ENCODE measurements at places on chromosomes 7 and 10.
A peak's percentile ranks its signal among the peaks of the same experiment; 100 is the strongest.

GRCh38 chr7:90858546-90858945 is 262.4 kb downstream of the CDK14 start:
- no peak for DNase-seq

- peak; percentile 63 for DNase-seq
Observed at GRCh38 chr7:102916426-102916825, 3.6 kb downstream of the LRRC17 start.

DNA sequence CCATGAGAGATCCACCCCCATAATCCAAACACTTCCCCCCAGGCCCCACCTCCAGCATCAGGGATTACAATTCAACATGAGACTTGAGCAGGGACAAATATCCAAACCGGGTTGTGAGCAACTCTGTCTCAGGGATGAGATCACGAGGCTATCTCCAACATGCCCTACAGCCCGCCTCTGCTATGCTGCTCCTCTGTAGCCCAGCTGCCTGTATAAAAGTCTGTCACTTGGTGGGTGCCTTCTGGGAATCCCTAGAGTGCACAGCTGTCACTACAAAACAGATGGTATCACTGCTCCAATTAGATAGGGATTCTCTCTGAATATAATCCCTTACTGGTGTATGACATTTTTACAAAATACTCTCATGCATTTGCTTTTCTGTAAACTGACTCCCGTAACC is 114.9 kb upstream of the NANOS1 start:
- no peak for DNase-seq

DNA sequence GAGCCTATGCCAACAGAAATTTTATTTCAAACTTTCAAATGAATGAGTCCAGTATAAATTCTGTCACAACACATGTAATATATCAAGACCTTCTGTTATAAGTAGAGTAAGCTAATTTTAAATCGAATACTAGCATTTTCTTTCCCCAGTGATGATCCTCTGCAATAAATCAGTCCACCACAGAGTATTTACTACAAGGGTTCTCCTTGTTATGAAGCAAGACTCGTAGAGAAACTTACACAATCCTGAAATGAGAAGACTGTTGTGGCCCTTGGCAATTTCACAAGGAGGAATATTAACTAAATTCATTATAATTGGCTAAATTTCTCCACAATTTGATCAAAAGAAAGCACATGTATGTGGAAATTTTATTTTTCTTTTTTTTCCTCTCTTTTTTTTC is 312.4 kb upstream of the DGKB start:
- no peak for DNase-seq

GRCh38 chr10:77649333-77650331 is 12.0 kb upstream of the KCNMA1 start:
- no peak for DNase-seq

DNA sequence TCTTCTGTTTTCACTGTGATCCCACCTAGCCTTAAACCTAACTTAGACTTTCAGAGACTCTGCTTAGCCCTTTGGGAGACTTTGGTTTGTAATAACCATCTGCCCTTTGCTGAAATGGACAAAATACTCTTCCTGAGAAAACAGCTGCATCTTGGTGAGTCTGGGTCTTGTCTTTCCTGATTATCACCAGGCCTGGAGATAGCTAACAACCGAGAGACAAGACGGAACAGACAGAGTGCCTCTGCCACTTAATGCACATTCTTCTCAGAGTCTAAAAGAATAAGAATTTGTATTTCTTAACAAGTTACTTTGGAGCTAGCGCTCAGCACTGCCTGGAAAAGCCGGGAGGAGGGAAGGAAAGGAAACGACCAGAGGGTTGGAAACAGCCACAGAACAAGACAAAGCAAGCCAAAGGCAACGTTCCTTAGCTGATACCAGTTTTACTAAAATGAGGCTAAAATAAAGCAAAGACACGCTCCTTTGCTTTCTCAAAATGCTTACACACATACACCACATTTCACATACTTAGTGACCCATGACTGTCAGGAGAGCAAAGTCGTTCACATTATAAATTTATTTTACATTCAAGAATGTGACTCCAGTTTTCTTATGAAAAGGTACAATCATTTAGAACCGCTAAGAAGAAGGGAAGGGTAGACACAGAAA is 70.3 kb upstream of the DGKI start:
- DNase-seq: no peak

- no peak for DNase-seq
Observed at GRCh38 chr7:85424298-85424697, 237.4 kb upstream of the SEMA3D start.

- peak; percentile 60 for DNase-seq
Observed at GRCh38 chr10:76984559-76985443, 652.8 kb downstream of the KCNMA1 start.

- no peak for DNase-seq
Observed at GRCh38 chr7:158325530-158326381, 261.9 kb downstream of the PTPRN2 start.

- DNase-seq: no peak
Observed at GRCh38 chr10:17201794-17202116, 283 bp upstream of the TRDMT1 start.

DNA sequence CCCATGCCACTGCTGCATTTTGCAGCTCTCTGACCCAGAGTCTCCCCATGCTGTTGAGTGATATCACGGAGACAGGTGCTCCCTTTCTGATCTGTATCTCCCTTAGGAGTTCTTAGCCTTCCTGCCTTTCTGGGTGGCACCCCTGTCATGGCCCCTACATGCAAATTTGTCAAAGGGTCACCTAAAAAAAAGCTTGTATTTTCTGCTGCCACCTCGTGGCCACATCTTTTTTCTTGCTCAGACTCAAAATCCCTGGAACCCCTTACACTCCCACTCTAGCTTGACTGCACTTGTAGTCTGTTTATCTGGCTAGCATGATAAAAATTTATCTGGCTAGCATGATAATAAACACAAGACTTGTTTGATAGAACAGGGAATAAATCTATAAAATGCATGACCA is 809.1 kb downstream of the SORCS1 start:
- DNase-seq: no peak

GRCh38 chr10:110495731-110496552 is 1.8 kb upstream of the DUSP5 start:
- DNase-seq: peak; percentile 63

DNA sequence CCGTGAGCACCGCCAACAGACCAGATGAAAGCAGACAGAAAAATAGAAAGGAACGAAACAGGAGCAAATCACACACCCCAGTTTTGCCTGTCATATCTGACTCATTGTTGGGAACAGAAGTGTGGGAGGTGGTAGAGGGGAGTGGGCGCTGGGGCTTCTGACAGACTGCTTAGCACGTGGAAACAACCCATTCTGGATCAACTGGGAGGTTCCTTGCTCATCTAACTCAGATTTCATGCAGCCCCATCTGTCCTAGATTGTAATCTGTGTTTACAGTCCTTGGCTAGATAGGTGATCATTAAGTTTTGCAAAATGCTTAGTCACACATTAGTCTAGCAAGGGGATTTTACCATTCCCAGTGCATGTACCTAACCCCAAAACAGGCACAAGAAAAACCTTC is 154.1 kb downstream of the NRP1 start:
- DNase-seq: no peak

- DNase-seq: no peak
Observed at GRCh38 chr10:7092603-7093002, 318.2 kb downstream of the SFMBT2 start.

DNA sequence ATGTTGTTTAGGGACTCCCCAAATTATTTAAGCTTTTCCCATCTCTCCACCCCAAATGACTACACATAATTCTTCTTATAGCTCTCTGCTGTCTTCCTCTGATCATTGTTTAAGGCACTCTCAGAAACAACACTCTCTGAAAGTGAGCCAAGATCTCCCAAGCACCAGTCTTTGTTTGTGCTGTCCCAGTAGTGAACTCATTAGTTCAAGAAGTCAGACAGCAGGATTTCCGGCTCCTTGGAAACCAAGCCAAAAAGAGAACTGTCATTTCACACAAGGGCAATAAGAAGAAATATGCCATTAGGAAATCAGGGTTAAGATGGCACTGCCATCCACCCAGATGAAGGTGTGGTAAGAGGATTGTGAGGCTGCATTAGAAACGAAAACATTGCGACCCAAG is 83.1 kb downstream of the FZD1 start:
- DNase-seq: no peak

- DNase-seq: no peak
Observed at GRCh38 chr7:134300988-134301387, 15.7 kb downstream of the SLC35B4 start.

- no peak for DNase-seq
Observed at GRCh38 chr7:151351967-151352366, 10.4 kb downstream of the NUB1 start.

DNA sequence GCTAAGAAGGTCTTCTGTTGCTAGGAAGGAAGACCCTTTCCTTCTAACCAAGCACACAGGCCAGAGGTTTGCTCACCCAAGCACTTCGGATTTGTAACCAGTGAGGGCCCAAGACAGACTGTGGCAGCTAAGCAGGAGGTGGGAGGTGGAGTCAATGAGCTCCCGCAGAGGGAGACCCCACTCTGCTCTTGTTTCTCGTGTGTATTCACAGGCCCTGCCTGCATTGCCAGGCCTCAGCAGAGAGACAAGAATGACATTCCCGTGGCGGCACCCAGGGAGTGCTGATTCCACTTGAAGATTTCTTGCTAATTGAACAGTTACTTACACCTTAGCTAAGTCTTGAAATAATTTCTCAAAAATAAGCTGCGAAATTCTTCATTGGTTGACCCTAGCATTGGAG is 13.4 kb downstream of the PKD1L1 start:
- no peak for DNase-seq

DNA sequence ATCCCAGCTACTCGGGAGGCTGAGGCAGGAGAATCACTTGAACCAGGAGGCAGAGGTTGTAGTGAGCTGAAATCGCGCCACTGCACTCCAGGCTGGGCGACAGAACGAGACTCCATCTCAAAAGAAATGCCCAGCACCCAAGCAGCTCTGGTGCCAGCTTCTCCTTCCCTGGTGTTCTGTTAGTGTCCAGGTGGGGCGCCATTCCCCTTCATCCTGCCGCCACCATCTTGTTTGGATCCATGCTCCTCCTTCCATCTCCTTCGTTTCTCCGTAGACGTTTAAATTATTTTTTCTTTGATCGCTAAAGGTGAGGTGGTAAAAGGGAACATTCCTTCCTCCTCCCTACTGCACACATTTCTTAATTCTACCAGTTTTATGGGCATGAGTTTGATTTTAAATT is 30.3 kb downstream of the PROSER2 start:
- no peak for DNase-seq

DNA sequence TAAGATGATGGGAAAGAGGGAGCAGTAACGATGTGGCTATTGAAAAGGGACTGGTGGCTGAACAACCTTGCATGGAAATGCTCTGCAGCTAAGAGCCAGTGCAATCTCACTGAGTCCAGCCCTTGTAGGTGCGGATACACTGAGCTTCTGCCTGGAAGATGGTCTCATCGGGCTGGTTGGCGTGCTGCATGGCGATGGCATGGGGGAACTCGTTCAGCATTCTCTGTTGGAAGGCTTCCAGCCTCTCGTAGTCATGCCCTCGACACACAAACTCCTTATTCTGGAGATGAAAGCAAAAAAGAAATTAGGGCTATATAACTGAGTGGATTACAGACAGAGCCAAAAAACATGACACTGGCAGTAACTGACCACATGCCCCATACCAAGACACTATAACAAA is 197.8 kb upstream of the IMMP2L start:
- no peak for DNase-seq

GRCh38 chr7:138249975-138250374 is 173.7 kb downstream of the AKR1D1 start:
- no peak for DNase-seq

GRCh38 chr7:67484244-67484751 is 487.7 kb downstream of the TYW1 start:
- DNase-seq: peak; percentile 76

- DNase-seq: no peak
Observed at GRCh38 chr7:47271749-47272148, 310.2 kb downstream of the TNS3 start.

GRCh38 chr7:74388880-74389415 is 64.8 kb upstream of the GTF2IRD1 start:
- DNase-seq: no peak

- DNase-seq: no peak
Observed at GRCh38 chr10:119378737-119379067, 163.8 kb downstream of the RGS10 start.

GRCh38 chr7:141145630-141145982 is 71.7 kb downstream of the TMEM178B start:
- no peak for DNase-seq

- no peak for DNase-seq
Observed at GRCh38 chr7:47473499-47474210, 108.3 kb downstream of the TNS3 start.

GRCh38 chr7:45563941-45564461 is 10.2 kb upstream of the ADCY1 start:
- no peak for DNase-seq

- DNase-seq: peak; percentile 55
Observed at GRCh38 chr10:30591249-30591670, 38.3 kb downstream of the LYZL2 start.

DNA sequence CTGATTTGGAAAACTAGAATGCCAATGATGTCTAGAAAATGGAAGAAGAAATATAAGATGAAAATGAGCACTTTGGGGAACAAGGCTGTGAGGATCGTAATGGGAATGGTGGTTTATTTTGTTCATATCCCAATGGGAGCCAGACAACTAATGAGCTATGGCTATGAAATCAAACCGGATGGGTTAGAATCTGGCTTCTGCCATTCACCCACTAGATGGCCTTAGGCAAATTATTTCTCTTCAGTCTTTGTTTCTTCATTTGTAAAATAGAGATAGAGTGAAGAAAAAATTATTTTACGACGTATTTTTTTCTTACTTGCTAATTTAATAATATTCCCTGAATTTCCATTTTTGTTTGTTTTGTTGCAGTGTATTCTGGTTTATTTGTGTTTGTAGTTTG is 572.1 kb upstream of the IGFBP3 start:
- DNase-seq: no peak

DNA sequence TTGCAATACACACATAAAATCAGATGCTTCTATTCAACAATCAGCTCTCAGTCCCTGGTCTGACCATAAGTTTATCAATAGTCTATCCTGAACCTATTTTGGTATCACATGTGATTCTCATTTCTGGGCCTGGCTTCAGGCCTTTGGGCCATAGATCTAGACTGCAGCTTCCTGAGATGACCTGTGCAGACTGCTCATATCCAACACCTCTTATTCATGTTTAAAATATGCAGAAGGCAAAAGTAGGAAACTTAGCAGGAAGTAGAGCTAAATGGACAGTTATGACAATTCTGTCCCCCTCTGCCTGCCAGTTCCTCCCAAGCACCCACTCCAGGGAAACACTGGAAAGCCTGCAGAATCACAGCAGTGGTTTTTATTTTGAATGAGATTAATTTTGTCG is 53.3 kb downstream of the C7orf25 start:
- peak; percentile 59 for DNase-seq

DNA sequence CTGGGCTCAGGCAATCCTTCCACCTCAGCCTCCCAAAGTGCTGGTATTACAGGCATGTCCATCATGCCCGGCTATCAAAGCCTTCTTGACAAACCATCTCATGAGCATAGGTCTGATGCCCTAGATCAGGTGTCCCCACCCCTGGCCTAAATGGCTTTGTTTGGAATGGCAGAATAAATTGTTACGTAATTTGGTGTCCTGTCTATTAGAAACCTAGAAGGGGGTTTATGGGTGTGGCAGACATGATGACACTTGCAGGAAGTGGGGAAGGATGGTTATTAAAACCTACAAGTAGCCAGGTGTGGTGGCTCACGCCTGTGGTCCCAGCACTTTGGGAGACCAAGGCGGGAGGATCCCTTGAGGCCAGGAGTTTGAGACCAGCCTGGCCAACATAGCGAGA is 38.6 kb upstream of the MKLN1 start:
- DNase-seq: no peak

GRCh38 chr7:13017333-13017857 is 330.0 kb downstream of the ARL4A start:
- peak; percentile 25 for DNase-seq

- peak; percentile 77 for DNase-seq
Observed at GRCh38 chr10:126459032-126459831, 71.0 kb upstream of the ADAM12 start.

Data from AG08395 (cell line).